ENCODE measurements at places on chromosomes 12 and 14.

GRCh38 chr12:62113366-62114011, 146.7 kb upstream of the USP15 start:
- no peak for DNase-seq

DNA sequence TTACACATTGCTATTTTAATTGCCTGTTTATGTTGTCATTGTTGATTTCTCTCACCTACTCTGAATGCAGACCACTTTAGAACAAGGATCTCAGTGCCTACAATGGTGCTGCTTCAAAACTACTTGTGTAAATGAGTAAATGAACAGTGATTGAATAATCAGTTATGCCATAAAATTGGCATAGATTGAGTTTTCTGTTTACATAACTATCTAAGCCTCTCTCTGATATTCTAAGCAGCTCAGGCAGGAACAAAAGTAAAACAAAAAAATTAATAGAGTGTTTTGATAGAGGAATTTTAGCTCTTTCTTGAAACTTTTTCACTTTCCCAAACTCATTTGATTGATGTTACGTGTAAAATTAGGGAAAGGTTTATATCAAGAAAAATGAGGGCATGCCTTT, 232.3 kb upstream of the KITLG start:
- DNase-seq: no peak

GRCh38 chr14:45641541-45641940, 388.5 kb upstream of the MIS18BP1 start:
- no peak for DNase-seq

DNA sequence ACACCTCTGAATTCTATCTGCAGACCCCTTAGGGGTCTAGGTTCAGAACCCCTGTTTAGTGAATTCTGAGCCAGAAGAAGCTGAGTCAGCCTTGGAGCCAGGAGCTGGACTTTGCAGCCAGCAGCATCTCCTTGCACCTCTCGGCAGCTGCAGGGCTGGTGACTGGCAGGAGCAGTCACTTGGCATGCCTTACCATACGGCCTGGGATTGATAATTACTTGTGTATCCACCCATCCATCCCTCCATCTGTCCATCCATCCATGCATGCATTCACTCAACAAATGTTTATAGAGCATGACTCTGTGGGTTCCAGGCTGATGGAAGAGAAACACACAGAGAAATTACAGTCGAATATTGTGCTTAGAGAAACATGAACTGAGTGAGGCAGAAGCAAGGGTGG, 67.5 kb upstream of the PRIMA1 start:
- no peak for DNase-seq

- no peak for DNase-seq
Observed at GRCh38 chr12:52892974-52893373, 11.9 kb downstream of the KRT8 start.

DNA sequence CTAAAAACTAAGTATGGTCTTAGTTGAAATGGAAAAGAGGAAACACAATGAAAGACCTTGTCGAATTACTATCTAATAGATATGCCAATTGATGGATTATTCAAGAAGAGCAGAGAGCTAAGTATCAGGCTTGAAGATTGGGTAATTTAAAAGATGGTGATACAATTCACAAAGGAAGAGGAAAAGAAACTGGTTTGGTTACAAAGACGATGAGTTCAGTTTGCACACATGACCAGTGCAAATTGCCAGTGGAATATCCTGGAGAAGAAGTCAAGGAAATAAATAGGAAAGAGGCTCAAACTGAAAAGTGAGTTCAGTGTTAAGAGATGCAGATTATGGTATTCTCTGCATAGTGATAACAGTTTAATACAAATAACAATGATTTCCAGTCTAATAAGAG, 2.5 kb upstream of the RAP1B start:
- no peak for DNase-seq

GRCh38 chr14:60649875-60650372, 647 bp upstream of the SIX1 start:
- no peak for DNase-seq

DNA sequence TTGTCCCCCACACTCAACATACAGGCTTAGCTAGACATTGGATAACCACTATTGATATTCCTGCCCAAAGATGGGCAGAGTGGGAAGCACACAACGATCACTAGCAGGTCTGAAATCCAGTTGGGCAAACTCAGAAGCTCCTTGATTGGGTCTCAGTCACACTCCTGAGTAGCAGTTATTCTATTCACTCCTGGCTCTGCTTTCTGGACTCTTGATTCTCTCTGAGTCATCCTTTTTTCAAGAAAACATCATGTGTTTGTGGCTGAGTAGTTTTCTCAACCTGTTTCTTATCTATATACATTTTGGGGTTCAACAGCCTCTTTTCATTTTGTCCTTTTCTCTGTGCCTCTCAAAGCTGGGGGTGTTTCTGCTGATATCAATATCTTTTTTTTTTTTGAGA, 46.0 kb upstream of the MANSC4 start:
- no peak for DNase-seq

DNA sequence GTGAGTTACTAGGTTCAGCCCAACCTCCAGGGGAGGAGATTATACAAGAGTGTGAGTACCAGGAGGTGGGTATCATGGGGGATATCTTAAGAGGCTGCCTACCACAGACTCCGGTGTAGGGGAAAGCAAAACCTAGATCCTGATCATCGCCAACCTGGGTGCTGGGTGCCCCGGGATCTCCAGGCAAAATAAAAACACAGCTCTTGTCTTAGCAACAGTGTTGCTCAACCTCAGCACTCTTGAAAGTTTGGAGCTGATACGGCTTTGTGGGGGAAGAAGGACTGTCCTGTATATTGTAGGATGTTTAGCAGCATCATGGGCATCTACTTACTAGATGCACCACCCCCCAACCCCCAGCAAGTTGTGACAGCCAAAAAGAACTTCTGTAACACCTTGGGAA, 74.5 kb downstream of the CCDC60 start:
- DNase-seq: no peak

DNA sequence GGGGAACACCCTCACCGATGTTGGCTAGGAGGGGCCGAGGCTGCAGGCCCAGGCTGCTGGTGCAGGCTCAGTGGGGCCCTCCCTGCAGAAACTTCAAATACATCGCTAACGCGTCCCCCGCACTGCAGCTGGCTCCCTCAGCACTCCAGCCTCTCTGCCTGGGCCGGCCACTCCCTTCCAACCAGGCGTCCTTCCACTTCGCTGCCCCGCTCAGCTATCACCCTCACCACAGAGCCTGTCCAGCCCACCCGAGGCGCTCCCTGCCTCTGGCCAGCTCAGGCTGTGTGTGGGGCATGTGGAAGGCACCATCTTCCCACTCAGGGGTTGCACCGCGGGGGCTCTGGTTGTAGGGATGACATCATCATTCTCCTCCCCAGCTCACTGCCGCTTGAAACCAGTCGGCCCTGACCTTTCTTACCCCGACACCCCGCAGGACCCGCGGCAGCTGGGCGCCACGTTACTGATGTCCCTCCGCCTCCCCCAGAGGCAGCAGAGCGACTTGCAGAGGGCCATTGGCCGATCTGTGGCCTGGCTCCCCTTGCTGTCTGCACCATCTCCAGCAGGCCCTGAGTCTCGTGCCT, 199.9 kb upstream of the RTL1 start:
- DNase-seq: no peak

GRCh38 chr14:61257469-61258057, 23.6 kb downstream of the TMEM30B start:
- DNase-seq: peak; percentile 26

DNA sequence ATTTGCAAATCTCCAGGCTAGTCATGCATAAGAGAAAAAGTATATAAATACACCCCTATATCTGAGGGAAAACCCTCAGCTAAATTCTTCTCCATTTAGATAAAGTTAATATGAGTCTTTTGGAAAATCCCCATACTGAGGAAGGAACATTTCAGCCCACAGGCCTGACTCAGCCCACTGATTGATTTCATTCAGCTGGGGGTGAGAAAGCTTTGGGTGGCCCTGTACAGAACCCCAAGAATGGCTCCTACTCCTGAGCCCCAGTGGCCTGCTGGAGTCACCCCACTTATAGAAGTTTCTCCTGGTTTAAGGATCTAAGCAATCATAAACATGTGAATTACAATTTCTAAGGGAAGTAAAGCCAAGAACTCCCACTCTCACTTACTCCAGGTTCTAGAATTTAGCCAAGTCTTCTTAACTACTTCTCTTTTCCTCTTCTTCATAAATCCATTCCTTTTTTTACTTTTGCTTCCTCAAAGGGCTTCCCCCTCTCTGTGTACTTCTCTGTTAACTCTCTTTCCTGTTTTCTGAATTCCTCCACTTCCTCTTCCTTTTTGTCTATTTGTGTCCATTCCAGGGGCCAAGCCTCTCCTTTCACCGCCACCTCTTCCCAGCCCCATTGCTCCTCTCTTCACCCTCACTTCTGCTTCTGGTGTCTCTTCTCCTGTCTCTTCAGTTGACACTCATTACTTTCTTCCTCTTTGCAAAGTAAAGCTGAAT, 21.0 kb downstream of the RTN1 start:
- no peak for DNase-seq

DNA sequence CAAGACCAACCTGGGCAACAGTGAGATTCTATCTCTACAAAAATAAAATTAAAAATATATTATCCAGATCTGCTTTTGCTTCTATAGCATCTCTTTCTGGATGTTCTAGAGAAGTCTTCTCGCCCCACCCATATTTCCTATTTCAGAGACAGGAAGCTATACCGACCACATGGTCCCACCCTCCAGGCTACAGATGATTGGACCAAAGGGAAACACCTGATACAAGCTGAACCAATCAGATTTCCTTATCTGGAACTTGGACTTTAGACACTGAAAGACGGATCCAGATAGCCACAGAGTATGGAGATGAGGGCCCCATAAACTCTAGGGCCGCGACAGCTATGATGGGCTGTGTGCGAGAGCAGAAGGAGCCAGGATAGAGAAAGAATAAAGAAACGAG, 48.7 kb downstream of the CCDC60 start:
- DNase-seq: no peak

Measured in NCI-H1436 treated with DMSO at 0.1 percent for 48 hours (cell line).